ENCODE measurements at places on chromosomes 1 and 21. TPM values are rescaled to one million over a fixed set of nuclear protein-coding genes. Genes with fewer than 3 reads are reported as not detected.

- no peak for DNase-seq
These were observed 21.0 kb downstream of the C1orf87 start for GRCh38 chr1:60052601-60053000.

DNA sequence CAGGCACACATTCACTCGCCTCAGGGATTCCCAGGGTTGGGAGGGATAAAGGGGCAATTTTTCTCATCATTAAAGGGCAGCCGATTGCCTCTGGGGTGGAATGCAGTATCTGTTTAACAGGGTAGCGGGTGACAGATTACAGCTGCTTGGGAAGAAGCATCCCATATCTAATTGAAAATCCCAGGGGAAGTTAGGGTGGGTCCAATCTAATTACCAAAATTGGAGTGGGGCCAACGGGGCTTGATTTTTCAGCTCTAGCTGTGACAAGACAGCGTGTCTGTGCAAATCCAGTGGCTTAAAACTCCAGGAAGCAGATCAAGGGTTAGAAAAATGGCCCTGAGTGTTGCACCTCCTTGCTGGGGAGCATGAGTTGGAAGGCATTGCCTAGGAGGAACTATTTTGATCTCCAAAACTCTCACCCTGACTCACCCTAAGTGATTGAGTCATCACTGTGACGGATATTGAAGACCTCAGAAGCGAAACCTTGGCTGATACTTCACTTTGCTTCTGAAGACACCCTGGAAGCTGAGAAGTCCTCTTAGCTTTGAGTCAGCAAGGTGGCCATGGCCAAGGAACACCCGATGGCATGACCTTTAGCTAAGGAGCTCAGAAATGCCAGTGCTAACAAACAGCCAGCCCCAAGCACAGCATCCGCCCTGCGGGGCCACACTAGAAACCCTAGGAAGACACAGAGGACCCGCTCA, 46.0 kb downstream of the GRHL3 start:
- no peak for DNase-seq

DNA sequence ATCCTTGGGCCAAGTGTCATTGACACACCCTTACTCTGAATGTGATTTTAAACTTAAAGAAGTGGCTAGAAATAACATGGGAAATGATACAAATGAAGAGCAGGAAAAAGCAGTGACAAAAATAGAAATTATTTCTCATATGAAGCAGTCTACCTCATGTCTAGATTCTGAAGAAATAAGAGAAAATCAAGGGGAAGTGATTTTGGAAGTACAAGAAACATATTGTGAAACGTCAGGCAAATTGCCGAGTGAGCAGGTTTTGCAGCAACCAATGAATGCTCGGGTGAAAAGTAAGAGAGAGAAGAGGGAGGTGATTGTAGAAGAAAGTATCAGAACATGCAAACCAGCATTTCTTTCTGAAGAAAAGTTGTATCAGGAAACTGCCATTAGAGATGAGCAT, 130.7 kb downstream of the MACF1 start:
- no peak for DNase-seq

- DNase-seq, result no peak
These were observed 151.2 kb upstream of the TNR start for GRCh38 chr1:175894581-175894980.

DNA sequence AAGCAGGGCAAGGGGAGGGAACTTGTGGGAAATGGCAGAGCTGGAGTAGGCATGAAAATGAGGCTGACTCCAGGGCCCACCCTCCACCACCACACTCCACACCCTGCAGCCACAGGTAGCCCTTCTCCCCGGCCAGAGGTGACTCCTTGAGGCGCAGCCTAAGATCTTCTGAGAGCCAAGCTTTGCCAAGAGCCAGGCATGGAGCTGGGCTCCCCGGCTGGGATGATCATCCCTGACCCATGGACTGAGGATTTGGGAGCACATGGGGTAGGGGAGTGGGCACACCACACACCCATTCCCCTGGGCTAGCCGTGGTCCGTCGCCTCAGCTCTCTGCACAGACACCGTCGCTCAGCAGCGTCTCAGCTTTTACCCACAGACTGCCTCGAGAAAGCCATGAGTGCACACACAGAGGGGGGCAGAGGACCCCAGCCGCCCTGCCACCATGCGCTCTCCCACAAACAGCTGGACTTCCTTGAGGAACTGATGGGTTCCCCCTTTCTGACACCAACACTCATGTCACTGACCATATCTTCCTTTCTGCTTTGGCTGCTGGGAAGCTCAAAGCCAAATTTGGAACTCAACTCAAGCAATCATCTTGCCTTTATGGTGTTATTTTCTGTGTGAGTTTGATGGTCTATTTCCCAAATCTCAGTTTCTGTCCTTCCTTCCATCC, 123.6 kb upstream of the RUNX3 start:
- no peak for DNase-seq

- DNase-seq, result no peak
These were observed 1.5 kb downstream of the GSTM2 start for GRCh38 chr1:109669246-109669948.

- no peak for DNase-seq
These were observed 8.3 kb upstream of the MIIP start for GRCh38 chr1:12010746-12011570.

- DNase-seq, result no peak
These were observed 63.6 kb upstream of the KIF26B start for GRCh38 chr1:245091171-245091621.

The F13B gene
- not detected for polyA plus RNA-seq

The ZNF683 gene
- polyA plus RNA-seq, result not detected

The TRAF3IP3 gene
- polyA plus RNA-seq, result 1.6 TPM

Measured in left renal cortex interstitium (tissue), 4 donors.